Stimulated activated CD8-positive, alpha-beta memory T cell treated with anti-CD3 and anti-CD28 coated beads, Interleukin-15, amount 100 ng/mL, for 4 hours (primary cell): ENCODE measurements at places on chromosomes 16 and 17.
A peak's percentile ranks its signal among the peaks of the same experiment; 100 is the strongest.

GRCh38 chr16:1980030-1980769 is 1.1 kb downstream of the NOXO1 start:
- DNase-seq, result no peak

GRCh38 chr17:34840750-34841149 is 120.5 kb downstream of the CCT6B start:
- no peak for DNase-seq

DNA sequence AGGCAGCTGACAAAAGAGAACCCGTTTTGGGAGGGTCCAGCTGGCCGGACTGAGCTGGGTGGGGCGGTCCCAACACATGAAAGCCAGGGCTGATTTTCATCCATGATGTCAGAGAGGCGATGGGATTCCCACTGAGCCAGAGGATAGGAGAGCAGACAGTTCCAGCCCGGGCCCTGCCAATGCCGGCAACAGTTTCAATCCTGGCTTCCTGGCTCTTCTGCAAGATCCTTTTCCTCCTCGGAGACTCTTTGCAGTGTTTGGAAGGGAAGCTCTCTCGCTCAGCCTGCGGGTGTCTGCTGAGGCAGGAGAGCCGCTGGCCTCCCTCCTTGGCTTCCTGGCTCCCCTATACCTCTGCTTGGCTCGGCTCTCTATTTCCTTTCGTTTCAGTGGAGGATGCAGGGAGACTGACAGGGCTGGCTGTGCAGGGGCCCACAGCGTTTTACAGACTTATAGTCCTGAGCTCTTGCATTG is 145.5 kb upstream of the SOX9 start:
- DNase-seq, result no peak

GRCh38 chr17:5958850-5959249 is 111.3 kb upstream of the WSCD1 start:
- DNase-seq, result no peak

DNA sequence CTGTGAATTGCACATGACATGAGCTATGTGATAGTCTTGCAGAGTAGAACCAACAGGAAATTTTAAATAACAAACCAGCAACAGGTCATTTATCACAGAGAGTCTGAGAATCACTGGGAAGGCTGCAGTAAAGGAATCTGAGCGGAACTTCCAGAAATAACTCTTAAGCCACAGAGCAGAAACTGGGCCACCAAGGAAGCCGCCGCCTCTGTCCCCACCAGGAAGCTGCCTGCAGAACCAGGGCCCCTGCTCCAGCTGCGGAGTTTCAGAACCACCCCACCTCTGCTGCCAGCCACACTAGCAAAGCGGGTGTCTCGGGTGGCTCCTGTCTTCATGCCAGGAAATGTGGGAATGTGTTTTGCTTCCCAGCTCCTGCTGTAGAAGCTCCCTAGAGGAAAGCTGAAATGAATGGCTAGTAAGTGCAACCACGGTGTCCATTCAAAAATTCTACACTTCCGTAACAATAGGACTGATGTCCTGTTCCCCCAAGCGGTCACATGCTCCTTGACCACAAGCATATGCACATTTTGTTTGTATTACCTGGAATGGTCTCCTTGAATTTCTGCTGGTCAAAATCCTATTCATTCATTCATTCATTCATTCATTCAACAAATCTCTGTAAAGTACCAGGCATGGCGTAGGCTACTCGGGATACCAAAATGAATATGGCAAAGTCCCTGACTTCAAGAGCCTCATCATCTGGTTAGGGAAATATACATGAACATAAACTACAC is 7.7 kb upstream of the ITPRIPL2 start:
- no peak for DNase-seq

DNA sequence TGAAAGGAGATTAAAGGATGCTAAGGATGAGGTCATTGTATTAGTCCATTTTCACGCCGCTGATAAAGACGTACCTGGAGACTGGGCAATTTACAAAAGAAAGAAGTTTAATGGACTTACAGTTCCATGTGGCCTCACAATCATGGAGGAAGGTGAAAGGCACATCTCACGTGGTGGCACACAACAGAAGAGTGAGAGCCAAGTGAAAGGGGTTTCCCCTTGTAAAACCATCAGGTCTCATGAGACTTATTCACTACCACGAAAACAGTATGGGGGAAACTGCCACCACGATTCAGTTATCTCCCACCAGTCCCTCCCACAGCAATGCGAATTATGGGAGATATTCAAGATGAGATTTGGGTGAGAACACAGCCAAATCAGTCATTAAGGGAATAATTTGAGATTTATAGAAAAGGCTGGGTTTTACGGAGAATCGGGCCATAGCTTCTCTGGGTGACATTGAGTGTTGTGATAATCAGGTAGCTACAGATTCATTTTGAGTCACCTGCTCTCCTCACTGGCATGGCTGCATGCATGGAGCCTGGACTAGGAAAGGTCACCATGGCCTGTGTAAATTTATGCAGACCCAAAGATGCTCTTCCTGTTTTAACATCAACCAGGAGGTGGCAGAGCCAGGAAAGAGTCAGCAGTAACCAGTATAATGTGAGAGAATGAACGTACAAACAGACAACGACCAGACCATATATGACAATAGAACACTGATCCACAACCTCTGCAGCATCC is 40.5 kb upstream of the DYNLRB2 start:
- no peak for DNase-seq

DNA sequence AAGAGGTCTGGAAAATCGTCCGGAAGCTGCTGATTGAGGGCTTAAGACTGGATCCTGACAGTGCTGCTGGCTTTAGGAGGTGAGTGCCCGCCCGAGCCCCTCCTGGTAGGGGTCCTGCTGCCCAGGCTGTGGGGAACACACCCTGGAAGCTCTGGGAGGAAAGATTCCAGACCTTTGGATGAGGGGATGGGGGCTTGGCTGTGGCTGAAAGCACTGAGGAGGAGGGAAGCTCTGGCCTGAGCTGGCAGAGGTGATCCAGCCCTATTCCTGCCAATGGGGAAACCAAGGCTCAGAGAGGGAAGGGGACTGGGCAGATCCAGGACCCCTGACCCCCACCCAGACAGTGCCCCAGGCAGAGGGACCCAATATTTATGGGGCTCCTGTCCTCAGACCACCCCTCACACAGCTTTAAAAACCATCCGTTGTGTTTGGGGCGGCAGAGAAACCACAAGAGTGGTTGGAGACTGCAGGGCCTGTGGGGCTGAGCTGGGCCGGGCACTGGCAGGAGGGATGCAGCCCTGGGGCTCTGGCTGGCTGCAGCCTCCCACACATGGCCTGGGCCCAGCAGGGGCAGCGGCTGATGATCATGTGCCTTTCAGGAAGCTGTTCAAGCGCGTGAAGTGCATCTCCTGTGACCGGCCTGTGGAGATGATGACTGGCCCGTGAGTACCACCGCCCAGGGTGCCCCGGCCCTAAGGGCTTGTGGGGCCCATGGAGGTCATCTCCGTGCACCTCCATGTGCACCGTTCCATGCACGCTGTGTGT is 22.8 kb downstream of the UBALD1 start:
- no peak for DNase-seq

- no peak for DNase-seq
Observed at GRCh38 chr16:87279094-87279658, 38.0 kb downstream of the C16orf95 start.

GRCh38 chr16:7021653-7022275 is 310.9 kb upstream of the RBFOX1 start:
- DNase-seq, result no peak

GRCh38 chr17:73932216-73932749 is 271.2 kb upstream of the RPL38 start:
- no peak for DNase-seq

- DNase-seq, result no peak
Observed at GRCh38 chr17:6547336-6547735, 9.0 kb downstream of the PITPNM3 start.

- DNase-seq, result no peak
Observed at GRCh38 chr17:30950189-30950588, 20.6 kb upstream of the RNF135 start.

GRCh38 chr17:50133028-50133768 is 3.2 kb upstream of the SAMD14 start:
- no peak for DNase-seq

DNA sequence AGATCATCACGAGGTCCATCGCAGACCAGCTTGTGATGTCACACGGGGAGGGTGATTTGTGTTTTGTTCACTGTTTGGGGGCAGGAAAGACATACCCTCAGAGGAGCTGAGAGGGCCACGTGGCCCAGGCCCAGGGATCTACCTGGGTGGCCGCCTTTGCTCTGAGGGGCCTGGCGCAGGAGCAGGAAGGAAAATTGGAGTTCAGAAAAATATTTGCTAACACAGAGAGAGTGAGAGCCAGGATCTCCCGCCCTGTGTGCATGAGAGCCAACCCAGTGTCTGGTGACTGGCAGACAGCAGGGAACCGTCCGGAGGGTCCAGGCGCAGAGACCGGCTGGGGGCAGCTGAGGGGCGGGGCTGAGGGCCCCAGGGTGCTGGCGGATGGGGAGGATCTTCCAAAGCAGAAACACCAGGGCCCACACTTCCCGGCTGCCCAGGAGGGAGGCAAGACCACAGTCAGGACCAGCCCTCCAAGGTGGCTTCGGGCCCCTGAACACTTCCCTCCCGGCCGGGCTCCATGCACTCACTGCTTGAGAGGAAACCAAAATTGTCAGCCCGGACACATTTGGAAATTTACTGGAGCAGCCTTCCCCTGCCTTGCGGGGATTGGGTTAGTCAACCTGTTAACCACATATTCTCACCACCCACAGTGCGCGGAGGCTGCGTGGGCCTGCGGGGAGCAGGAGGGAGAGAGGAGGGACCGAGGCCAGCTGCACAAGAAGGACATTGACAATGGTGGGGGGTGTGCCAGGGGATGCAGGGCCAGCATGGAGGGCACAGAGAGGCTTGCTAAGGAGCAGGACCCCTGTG is 52.6 kb downstream of the RBFOX3 start:
- no peak for DNase-seq

DNA sequence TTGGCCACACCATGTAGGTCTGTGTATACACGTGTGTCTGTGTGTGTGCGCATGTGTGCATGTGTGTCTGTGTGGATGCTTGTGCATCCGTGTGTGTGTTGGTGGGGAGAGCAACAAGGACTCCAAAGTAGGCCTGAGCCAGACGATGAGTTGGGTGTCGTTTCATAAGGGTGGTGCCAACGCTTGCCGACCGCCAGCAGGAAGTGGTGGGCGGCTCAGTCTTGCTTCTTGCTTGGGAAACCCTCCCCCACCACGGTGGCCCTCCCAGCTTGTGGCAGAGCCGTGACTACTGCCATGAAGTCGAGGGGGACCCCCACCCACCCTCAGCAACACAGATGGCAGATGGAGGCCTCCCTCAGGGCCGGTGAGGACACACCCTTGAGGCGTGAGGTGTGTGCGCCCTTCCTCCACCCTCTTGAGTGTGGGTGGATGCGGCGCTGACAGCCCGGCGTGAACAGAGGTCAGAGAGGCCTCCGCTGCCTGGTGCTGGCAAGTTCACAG is 17.5 kb downstream of the SBK1 start:
- DNase-seq, result peak; percentile 81

DNA sequence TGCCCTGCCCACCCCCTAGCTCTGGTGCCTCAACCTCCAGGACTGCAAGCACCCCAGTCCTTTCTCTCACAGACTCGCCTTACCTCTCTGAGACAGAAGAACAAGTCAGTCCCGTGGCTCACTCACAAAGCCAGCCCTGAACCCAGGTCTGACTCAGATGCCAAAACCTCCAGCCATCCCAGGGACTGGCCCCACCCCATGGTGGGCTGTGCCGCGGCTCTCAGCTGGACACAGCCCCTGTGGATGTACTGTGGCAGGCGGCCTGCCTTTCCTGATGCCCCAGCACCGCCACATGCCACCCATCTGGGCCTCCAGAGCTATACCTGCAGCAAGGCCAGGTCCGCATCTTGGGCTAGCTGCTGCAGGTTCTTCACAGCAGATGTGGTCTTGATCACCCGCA is 19.8 kb downstream of the MPG start:
- DNase-seq, result no peak

DNA sequence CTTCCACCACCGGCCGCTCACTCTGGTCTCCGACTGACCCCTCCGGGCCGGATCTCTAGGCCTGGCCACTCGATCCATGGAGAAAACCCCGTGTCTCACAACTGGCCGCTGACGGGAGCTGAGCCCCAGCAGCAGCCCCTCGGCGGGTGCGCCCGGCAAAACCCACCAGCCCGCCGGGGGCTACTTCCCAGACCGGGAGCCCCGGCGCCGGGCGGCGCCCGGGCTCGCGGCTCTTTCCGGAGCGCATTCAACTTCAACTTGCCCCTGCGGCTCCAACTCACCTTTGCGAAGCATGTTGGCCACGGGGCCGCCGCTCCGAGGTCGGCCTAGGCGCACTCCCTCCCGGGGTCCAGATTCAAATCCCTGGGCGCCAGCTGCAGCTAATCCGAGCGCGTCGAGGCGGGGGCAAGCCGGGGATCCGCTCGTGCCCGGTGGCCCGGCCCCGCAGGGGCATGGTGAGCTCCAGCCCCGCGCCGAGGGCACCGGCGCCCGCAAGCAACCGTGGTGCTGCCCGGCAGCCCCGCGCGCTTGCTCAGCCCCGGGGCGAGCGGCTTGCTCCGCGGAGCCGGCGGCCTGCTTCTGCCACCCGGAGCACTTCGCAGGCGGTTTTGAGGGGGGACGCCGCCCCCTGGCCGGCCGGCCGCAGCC is 438 bp downstream of the RTN4RL1 start:
- DNase-seq, result no peak

GRCh38 chr17:78214706-78215061 is 631 bp downstream of the BIRC5 start:
- DNase-seq, result no peak

DNA sequence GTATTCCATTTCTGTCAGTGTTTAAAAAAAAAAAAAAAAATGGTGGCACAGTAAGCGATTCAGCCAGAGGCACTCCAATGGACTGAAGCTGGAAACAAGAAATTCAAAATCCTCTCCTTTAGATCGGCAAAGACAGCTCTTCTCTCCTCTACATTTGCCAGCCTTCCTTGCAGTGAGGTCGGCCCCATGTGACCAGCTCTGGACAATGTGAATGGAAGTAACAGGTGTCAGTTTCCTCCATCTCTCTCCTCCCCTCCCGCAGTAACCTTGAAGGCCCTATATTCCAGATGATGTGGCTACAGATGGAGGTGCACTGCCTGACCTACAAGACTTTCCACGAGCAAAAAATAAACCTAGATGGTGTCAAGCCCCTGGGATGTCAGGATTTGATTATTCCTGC is 15.0 kb downstream of the CUEDC1 start:
- DNase-seq, result no peak

DNA sequence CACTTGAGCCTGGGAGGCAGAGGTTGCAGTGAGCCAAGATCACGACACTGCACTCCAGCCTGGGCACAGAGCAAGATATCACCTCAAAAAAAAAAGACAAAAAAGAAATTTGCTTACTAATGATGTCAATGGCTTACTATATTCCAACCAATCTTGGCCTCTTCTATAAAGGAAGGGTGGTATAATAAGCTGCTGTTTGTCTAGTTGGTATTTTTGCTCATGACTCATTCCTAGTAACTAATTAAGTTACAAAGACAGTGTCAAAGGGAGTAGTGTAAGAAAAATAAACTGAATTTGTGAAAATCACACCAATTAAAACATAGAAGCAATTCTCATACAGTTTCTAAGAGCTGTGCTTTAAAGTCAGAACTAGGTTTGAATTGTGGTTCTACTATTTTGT is 82.5 kb downstream of the NLK start:
- no peak for DNase-seq
